HTR-8/SVneo (cell line): ENCODE measurements at places on chromosomes 5 and 9.

DNA sequence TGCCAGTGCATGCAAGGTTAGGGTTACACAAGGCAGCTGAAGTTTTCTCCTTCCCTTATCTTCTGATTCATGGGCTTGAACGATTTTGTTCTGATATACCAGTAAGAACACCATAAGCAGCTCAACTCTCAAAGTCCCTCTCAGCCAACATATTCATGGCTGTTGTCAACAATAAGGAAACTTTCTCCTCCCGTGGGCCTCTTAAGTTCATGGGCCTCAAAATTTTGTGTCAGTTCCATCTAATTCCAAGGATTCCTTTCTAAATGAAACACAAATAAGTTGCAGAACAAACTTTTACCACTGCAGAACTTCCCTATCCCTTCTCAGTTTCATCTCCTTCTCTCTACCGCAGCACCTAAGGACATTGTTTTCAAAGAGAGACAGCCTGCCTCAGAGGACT is 23.6 kb upstream of the CAST start:
- DNase-seq = no peak

- DNase-seq = no peak
Observed at GRCh38 chr9:96877269-96877668, 23.0 kb upstream of the ZNF782 start.

- DNase-seq = no peak
Observed at GRCh38 chr9:108078811-108079210, 589.2 kb upstream of the KLF4 start.

- DNase-seq = no peak
Observed at GRCh38 chr5:37391591-37391990, 12.5 kb downstream of the WDR70 start.

DNA sequence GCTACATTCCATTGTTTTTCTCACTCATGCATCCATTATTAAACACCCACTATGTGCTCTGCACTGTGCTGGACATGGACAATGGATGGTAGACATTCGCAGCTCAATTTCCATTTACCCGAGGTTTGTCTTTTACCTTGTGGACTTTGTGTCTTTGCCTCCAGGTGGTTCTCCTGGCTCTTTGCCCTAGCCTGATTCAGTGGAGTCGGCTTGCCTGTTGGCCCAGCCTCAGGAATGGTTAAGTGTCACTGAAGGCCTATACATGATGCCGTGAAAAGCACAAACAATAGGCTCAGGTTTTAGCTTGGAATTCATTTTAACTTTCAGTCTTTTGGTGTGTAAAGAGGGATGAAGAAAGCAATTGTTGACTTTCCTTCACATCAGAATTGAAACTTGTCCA is 16.5 kb upstream of the DMRT3 start:
- no peak for DNase-seq

GRCh38 chr5:134552301-134552700 is 26.8 kb downstream of the JADE2 start:
- no peak for DNase-seq

DNA sequence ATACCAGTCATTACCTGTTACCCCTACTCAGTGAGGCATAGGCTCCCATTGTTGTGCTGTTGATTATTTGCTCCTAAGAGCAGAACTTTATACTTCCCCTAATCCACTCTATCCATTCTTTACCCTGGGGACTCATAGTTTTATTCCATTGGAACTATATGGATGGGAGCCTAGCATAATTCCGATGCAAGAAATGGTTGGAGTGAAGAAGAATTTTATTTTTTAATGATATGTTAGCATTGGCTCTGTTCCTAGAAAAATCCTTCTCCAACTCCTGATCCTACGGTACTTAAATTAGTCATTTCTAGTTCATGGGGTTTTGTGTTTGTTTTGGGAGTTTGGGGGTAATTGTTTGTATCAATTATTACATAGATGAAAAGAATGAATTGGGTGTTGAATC is 191.5 kb downstream of the GOLPH3 start:
- DNase-seq = no peak

DNA sequence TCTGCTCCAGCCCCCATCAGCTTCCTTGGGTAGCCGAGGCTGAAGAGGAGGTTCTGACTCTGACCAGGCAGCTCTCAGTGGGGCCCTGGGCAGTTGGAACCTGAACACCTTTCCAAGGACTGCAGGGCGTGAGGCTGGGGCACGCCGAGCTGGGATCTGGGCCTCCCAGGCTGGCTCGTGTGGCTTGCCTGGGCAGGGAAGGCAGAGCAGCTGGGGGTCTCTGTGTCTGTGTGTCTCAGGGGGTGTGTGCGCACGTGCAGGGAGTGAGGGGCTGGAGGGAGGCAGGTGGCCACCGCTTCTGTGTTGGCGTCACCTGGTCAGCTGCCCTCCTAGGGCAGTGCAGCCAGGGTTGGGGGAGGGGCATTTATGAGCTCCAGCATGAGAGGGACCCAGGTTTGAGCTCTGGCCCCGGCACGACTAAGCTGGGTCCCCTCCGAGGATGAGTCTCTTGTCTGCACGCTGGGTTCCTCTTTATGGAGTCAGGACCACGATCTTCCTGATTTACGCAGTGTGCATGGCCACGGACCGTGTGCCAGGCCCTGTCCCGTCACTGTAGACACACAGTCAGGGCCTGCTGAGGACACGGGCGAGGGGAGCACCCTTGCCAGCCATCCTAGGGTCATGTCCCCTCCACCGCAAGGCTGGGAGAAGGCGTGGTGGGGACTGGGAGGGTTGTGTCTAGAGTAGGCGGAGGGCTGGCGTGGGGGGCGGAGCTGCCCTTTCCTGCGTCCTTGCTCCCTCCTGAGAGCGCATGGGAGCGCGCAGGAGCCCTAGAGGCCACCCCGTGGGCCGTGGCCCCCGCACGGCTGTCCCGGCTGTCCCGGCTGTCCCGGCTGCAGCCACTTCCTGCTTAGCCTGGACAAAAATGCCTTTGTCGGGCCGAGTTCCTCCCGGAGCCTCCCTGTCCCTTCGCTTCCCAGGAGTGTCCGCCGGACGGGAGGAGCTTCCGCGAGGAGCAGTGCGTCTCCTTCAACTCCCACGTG is 4.6 kb downstream of the ADAMTSL2 start:
- no peak for DNase-seq

GRCh38 chr9:90613502-90613901 is 29.1 kb downstream of the DIRAS2 start:
- no peak for DNase-seq

DNA sequence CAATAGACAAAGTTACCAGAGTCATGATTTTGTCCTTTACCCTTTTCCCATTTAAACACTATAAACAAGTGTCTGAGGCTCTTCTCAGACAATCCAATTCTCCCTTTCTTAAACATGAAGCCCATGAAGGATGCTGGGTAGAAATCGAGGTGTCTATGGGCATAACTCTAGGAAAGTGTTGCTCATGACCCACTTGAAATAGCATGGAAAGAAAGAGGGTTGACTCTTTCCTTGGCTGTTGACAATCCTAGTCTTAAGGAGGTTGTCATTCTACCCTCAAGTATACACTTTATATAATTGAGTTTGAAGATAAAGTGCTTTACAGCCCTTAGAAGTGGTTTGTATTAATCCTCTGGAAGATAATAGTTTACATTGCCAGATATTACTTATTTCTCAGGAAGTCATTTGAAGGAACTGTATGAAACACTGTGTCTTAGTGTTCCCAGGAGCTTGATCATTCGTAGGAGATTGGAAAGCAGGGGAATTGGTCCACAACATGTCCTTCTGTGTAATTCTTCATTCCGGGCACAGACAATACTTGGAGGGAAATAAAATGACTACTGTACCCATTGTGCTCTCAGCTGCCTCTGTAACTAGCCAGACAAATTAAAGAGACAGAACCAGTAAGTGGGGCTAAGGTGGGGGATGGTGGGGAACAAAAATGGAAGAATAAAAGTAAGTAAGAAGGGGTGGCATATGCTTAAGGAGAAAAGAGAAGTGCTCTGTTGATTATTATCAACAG is 1078.3 kb upstream of the DMAC1 start:
- no peak for DNase-seq

- no peak for DNase-seq
Observed at GRCh38 chr9:121997791-121998190, 95.3 kb downstream of the TTLL11 start.

- DNase-seq = no peak
Observed at GRCh38 chr9:121701736-121702261, 50.4 kb downstream of the DAB2IP start.

- DNase-seq = peak; percentile 36
Observed at GRCh38 chr9:136944212-136944518, 373 bp downstream of the FBXW5 start.

GRCh38 chr5:102815540-102816332 is 60.6 kb downstream of the PAM start:
- no peak for DNase-seq

GRCh38 chr9:3553076-3553765 is 27.4 kb upstream of the RFX3 start:
- DNase-seq = no peak

DNA sequence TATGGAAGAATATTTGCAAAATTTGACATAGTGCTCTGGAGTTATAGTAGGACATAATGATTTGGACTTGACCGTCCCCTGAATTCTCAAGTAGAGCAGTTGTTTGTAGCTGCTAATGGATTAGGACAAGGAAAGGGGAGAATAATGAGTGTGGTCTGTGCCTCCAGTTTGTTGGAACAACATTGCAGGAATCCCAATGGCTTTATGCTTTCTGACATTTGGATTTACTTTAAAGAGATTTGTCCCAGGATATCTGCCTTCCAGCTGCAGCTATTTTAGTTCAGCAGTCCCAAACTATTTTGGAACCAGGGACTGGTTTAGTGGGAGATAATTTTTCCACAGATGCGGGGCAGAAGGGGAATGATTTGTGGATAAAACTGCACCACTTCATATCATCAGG is 648.2 kb downstream of the SLCO4C1 start:
- DNase-seq = no peak

- DNase-seq = no peak
Observed at GRCh38 chr5:134878403-134878802, 4.2 kb downstream of the TXNDC15 start.

- no peak for DNase-seq
Observed at GRCh38 chr5:124156415-124156996, 589.9 kb downstream of the ZNF608 start.

DNA sequence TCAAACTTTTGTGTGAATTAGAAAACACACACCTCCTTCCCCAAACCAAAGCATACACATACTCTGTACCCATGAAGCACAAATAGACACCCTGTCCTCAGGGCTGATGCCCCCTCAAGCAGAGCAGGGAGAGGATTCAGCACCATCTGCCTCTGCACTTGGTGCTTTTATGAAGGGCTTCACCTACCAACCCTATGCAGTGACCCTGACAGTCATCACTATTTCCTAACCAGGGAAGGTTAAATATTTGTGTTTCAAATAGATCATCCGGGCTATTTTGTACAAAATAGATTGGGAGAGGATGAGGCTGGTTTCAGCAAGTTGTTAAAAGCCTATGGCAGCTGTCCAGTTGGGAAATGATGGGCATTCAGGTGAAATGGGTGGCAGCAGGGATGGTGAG is 396.2 kb downstream of the ZSWIM6 start:
- no peak for DNase-seq

DNA sequence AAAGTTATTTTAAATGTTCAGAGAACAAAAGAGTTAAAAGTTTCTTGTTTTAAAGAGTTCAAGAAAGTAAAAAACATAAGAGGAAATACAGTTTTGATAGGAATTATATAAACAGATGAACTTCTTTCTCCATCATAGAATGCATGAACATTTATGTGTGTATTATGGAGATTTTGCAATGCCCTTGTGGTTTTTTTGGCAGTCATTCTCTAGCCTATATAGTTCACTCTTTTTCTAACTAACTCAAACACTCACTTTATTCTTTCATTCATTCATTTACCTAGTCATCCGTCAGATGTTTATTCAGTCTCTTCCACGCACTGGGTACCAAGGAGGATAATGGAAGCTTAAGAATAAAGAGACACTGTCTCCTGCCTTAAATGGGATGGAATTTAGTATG is 195.9 kb upstream of the VLDLR start:
- no peak for DNase-seq

GRCh38 chr5:66742083-66742895 is 146.1 kb downstream of the MAST4 start:
- DNase-seq = no peak

DNA sequence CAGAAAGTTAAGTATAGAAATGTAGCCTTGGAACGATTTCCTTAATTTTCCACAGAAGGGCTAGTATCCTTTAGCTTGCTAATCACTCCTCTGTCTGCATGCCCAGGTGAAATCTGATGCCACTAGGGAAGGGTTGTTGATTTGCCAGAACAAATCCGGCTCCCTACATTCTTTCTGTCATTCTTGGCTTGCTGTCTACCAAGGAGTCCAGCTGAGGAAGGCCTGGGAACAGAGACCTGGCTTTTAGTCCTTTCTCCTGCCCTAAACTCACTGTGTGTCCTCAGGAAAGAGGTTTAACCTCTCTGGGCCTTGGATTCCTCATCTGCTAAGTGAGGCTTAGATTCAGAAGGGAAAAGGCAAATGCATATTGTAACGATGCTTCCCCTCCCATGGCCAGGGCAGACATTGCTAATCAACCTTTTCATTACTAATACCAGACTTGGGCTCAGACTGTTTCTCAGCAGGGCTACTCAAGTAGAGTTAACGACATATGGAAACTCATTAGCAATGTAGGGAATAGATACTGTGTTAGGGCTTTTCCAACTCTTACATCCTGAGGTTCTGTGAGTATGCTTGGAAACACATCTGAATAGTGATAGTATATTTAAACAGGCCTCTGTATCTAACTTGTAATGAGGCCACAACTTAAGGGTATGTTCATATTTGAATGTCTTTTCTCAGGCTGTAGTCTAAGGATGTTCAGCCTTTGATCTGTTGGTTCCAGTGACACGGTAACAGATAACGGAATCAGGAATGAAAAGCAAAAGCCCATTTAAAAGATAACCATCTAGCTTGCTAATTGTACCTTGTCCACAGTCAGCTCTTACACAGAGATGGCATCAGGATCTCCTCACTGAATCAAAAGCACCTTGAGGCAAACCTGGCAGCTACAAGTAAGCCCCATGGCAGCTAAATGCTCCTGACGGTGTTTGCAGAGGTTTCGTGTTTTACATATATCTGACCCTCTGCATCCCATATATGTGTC is 4.1 kb downstream of the GALNT10 start:
- peak; percentile 37 for DNase-seq

DNA sequence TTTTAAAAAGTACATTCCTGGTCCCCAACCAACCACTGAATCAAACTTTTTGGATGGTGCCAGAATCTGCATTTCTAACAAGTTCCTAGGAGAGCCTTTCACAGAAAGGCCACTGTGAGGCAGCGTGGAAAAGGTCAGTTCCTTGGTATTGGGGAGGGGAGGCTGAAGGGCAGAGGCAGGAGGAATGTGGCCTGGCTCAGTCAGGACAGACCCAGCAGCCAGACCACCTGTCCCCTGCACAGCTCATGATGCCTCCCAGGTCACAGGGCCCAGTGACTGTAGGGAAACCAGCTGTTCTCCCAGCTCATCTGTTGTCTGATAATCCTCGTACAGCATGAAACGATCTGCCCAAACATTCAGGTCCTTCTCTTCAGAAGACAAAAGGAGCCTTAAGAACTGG is 132.9 kb downstream of the LHFPL2 start:
- no peak for DNase-seq

DNA sequence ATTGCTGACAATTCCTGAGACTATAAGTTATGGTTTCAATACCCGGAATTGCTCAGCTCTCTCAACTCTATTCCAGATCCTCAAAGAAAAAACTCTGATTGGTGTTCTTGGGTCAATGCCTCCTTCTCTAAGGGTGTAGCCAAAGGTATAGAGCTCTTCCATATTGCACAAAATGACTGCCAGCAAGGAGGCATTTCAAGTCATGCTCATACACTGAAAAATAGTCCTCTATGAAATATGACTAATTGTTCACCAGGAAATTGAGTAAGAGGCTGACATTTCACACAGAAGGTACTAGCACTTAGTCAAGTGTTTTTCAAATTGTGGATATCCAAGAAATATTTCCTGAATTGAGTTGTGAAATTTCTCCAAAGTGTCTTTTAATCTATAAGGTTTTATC is 111.1 kb upstream of the KLF9 start:
- DNase-seq = no peak

GRCh38 chr9:114303571-114303970 is 19.3 kb upstream of the ORM1 start:
- no peak for DNase-seq
